ENCODE measurements at places on chromosomes 5 and 9. TPM values are rescaled to one million over a fixed set of nuclear protein-coding genes. Genes with fewer than 3 reads are reported as not detected.

- DNase-seq, result no peak
Measured at GRCh38 chr5:68968429-68968828, 125.4 kb upstream of the SLC30A5 start.

GRM6 gene
- not detected for total RNA-seq

DNA sequence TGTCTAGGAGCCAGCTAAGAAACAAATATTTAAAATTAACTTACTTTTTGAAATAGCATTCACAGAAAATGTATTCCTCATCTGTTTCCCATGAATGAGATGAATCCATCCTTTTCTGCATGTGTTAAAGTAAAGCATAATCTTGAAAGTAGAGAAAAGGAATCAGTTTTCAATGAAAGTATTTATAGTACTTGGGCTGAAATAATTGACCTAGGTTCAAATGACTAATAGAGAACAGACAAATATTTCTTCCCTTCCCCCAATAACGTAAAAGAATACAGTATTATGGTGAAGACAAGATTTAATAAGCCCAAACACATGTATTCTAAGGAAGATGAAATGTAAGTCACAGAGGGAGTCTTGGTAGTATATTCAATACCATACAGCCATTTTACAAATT is 403.5 kb downstream of the ZNF608 start:
- no peak for DNase-seq

- no peak for DNase-seq
Measured at GRCh38 chr9:97627624-97628023, 5.5 kb downstream of the TSTD2 start.

GRCh38 chr5:125152044-125152443 is 405.6 kb upstream of the ZNF608 start:
- DNase-seq, result no peak

DNA sequence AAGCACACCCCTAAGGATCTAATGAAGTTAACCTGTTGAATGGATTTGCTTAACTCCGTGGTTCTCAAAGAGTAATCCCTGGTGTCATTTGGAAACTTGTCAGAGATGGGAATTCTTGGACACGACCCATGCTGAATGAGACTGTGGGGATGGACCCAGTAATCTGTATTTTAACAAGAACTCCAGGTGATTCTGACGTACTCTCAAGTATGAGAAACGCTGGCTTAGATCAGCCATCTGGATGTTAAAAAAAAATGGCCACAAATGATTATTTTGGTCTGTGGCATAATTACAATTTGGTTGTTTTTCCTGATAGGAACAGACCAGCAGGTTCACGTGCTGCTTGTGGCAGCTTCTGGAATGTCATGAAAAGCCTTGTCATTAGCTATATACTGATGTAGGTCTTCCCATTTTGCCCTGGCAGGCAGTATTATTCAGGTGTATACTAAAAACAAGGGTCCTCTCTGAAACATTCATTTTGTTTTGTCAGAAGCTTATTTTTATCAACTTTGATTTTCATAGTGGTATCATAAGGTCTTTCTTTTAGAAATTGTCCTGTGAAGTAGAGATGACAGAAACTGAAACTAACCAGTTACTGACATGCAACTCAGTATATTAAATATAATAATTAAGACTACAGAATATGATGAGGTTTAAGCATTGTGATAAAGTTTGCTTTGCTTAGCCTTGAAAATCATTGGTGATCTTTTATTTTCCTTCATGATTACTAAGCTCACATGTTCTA is 15.4 kb downstream of the CPEB4 start:
- no peak for DNase-seq

C9orf43 gene
- total RNA-seq, result 0.62 TPM

- peak; percentile 61 for DNase-seq
Measured at GRCh38 chr9:112119225-112120029, 55.7 kb downstream of the SUSD1 start.

CHMP5 gene
- total RNA-seq, result 53.4 TPM

CEL gene
- total RNA-seq, result 3.0 TPM

- DNase-seq, result no peak
Measured at GRCh38 chr9:33246269-33246860, 6.4 kb downstream of the SPINK4 start.

PCDHB6 gene
- total RNA-seq, result 1.6 TPM

GRCh38 chr5:104283136-104283535 is 720.5 kb upstream of the NUDT12 start:
- DNase-seq, result no peak

LOX gene
- total RNA-seq, result 6.5 TPM

DNA sequence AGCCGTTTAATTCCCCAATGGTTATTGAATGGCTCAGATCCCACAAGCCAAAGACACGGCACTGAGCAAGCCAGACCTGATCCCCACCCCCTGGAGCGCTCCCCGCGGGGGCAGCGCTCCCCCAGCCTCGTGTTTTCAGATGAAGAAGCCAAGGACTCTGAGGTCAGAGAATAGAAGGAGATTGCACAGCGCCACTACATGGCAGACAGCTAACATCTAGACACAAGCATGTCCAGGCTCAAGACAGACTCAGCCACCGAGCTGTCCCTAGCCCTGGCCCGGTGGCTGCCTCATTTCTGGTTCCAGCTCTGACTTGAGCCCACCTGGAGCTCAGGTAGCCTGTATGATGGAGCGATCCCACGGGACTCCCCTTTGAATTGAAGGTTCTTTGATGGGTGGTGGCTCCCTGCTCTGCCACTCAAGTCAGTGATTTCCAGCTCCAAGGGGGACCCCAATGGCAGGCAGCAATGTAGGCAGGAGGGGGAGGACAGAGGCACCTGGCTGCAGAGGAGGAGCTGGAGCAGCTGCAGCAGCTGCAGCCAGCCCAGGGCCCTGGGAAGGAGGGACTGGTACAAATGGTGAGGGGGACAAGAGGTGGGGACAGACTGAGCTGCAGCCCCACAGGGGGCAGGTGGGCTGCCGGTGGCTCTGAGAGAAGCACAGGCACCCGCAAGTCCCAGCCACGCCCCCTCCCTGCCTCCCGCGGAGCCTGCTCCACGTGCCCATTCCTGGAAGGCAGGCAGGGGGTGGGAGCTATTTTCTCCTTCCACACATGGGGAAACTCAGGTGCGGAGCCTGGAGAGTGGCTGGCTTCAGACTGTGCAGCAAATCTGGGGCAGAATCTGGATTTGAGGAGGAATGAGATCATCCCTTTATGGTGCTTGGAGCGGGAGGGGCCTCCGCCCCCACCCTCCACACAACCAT is 40.2 kb downstream of the NTNG2 start:
- no peak for DNase-seq

DNA sequence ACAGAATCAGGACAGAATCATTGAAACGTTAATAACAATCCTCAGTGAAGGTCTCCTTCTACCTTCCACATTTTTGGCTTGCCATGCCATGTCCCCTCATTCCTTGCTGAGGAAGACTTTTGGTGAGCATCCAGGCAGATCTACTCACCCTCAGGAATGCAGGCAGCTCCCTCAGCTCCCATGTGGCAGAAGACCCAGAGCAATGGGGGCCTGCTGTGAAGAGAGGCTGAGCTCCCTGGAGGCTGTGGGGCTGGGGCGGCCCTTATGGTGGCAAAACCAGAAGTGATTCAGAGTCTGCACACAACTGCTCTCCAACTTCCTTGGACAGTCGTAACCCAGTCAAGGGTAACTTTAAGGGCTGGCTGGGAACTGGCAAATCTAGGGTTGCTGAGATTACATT is 247.2 kb upstream of the EFNA5 start:
- no peak for DNase-seq

PCDHGA4 gene
- total RNA-seq, result 4.2 TPM

LARP1 gene
- 300 TPM for total RNA-seq

ADAMTSL2 gene
- total RNA-seq, result 8.8 TPM

GRCh38 chr5:119808474-119808873 is 179.1 kb downstream of the FAM170A start:
- DNase-seq, result no peak

DNA sequence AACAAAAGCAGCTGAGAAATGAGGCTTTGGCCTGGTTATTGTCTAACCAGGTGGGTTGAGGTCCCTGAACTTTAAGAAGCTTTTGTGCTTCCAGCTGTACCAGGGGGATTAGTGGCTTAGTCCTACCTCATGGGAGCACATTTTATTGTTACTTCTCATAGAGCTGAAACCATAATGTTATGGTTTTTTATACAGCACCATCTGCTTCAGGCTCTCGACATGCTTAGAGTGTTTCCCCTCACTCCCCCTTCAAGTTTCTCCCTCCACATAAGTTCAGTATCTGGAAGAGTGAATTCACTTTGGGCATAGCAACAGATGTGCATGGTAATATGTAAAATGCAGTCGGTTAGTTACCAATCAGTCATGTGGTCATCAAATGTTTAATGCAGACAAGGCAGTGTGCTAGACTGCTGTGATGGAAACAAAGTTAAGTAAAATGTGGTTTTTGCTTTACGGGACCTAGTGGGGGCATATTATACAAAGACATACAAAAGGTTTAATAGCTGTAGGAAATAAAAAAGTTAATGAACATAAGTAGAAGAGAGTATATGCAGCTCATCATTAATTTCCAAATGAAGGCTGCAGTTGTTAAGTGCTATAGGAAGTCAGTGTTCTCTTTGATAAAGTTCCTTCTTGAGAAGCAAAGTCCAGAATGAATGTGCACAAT is 95.9 kb upstream of the SPRY4 start:
- no peak for DNase-seq

Measured in ureter (tissue), 1 donor.